ENCODE measurements at places on chromosomes 4 and X.

GRCh38 chr4:10108391-10108790 is 8.2 kb downstream of the WDR1 start:
- DNase-seq, result no peak

DNA sequence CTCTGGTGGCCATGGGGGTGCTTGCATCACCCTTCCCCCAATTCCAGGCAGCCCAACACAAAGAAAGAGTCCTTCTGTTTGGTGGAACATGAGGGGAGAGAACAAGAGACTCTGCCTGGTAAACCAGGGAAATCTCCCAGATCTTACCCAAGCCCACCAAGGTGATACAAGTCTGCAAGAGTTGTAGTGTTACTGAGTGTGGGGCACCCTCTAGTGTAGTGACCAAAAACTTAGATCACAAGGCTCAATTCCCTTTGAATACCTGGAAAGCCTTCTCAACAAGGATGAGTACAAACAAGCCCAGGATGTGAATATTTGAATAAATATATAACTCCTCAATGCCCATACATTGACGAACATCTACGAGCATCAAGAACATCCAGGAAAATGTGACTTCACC is 64.7 kb downstream of the IL13RA2 start:
- no peak for DNase-seq

DNA sequence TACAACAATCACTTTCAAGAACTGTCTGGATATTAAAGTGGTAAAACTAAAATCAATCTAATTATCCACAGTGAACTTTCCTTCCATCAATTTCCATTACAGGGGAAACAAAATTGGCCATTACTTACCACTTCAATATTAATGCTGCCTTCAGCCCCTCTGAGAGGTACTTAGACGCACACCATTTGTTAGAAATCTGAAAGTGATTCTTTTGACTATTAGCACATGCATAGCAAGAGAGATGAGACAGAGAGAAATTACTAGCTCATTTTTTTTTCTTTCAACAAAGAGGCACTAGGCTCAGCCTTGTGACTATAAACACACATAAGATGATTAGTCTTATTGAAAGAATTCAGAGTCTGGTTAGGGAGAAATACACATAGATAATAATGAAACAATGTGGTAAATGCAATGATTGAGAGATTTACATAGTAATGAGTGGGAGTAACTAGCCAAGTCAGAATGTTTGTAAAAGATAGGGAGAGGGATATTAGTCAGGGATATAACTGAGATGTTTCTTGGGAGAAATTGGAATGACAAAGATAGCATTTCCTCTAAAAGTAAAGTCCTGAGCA is 93.3 kb downstream of the YIPF7 start:
- no peak for DNase-seq

DNA sequence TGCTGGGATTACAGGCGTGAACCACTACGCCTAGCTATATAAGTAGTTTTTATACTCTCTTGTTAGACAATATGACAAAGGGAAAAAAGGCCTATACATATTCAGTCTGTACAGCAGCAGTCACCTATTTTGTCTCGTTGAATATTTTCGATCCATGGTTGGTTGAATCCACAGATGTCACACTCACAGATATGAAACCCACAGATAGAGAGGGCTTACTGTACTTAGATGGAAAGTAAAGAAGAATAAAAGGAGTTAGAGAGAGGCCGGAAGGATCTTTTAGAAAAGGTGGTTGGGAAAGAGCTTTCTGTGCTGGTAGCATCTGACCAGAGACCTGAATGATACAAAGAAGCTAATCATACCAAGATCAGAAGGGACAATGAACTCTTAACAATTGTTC is 38.3 kb upstream of the SPINK2 start:
- DNase-seq, result no peak

DNA sequence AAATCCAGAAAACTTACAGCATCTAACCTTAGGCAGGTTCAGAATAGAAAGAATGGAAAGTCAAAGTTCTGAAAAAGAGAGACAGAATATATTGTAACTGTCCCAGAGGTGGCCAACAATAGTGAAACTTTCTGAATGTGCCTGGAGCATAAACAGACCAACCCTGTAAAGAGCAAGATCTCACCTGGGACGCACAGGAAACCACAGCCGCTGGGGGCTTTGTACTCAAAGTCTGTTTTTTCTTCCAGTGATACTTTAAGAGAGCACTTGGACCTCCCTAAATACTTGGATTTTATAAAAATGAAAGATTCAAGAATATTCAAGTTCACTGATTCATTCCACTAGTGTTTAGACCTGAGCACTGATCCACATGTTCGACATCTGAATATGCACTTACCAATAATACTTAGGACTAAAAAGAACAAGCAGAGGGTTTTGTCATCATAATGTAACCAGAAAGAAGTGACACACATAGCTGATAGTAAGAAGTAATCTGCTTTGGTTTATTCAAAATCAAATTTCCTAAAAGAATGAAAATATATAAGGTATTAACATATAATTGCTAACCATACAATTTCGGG is 35.3 kb downstream of the ARAP2 start:
- no peak for DNase-seq

DNA sequence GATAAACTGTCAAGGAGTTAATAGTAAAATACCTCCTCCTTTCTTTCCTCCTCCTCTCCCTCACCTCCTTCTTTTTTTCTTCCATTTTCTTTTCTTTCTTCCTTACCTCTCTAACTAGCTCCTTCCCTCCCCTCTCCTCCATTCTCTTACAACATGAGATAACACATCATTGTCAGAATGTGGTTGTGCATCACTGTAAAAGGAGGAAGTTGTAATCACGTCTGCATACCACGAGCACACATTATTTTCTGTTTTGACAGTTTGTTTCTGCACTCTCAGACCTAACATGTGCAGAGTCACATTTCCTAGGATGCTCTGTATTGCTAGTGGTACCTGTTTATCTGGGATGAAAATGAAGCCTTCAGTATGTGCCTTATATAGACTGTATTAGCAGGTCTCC is 9.1 kb downstream of the SLIT2 start:
- DNase-seq, result no peak

DNA sequence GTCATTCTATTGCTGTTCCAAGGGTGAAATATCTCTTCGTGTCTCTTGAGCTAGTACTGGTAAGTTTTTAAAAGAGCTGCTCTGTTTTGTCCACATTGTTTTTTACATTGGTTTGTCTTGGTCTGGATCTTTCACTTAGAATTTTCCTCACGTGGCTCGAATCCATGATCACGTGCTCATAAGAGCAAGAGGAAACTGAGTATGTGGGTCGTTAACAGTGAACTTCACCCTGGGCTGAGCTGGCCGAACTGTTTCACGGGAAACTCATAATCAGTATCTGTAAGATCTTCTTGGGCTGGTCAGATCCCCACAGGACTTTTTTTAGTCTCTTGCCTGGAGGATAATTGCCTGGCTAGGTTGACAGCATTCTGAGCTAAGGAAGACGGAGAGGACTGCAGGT is 77.8 kb upstream of the HELT start:
- DNase-seq, result no peak

DNA sequence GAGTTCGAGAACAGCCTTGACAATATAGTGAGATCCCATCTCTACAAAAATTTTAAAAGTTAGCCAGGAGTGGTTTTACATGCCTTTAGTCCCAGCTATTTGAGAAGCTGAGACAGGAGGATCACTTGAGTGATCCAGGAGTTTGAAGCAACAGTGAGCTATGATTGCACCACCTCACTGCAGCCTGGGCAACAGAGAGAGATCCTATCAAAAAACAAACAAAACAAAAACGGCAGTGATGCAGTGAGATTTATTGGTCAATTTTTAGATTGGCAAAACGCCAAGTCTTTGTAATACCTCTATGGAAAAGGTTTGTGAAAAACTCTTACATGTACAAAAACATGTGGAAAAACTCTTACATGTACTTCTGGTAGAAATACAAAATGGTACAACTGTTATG is 91.3 kb downstream of the PTPN13 start:
- DNase-seq, result no peak

DNA sequence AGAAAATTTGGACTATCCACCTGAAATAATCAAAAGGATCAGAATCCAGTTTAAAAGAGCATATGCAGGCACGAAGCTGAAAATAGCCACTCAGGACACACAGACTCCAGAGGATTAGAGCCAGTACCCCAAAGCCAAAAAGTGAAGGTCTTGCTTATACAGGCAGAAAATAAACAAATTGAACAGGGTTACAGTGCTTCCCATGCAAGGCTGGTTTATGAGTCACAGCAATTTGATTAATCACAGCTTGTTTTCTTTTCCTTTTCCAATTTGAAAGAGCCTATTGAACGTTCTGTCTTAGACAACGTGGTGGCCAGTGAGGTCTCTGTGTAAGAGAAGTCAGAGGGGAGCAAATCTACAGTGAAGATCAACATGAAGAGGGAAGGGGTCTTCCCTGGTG is 10.2 kb downstream of the HGFAC start:
- no peak for DNase-seq

DNA sequence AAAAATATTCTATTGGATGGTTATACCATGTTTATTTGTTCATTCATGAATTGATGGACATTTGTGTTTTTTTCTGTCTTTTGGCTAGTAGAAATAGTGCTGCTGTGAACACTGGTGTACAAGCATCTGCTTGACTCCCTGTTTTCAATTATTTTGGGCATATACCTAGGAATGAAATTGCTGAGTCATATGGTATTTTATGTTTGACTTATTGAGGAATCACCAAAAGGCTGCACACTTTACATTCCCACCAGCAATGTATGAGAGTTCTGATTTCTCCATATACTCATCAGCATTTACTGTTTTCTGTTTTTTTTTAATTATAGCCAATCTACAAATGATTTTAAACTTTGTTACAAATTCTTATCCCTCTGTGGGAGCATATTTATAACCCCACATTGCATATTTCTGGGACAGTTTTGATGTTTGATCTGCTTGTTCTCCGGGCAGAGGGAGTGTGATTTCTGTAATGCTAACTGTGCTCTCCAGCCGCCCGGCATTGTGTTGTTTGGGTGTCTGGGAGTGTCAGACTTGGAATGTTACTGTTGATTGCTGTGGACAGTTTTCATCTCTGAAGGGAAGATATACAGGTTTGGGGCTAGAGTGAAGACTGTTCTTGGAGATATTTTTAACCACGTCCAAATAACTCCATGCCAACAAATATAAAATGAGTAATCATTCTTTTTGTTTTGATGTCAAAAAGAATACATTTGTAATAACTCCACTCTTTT is 60.5 kb upstream of the PGRMC2 start:
- DNase-seq, result no peak

GRCh38 chr4:58766763-58767162 is 1656.6 kb upstream of the IGFBP7 start:
- no peak for DNase-seq

DNA sequence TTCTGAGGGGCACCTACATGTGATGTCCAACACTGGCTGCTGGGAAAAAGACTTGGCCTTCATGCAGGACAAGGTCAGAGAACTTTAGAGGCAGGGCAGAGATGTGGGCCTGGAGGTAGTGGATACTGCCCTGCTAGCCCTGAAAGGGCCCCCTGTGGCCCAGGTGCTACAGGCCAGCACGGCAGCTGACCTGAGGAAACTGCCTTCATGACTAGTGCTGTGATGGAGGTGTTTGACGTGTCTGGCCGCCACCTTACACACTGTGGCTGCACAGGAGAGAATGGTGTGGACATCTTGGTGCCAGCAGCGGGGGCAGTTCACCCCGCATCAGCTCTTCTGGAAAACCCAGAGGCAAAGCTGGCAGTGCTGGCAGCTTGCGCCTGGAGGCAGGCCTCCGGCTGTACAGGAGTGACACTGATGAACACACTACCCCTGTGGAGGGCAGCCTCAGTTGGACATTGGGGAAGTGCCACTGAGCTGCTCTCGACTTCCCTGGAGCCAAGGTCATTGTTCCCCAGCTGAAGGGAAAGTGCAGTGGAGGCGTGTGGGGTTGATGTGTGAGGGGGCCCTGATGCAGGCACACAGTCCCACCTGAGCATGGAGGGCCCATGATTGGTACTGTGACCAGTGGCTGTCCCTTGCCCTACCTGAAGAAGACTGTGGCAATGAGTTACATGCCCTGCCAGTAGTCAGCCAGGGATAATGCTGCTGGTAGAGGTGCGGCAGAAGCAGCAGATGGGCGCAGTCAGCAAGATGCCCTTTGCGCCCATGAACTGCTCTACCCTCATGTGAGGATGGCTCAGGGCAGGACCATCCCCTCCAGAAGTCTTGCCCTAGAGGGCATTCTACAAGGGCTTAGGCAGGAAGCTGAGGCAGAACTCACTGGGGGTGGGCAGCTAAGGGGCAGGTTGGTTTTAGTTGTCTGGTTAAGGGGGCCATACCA is 36.9 kb downstream of the COQ2 start:
- no peak for DNase-seq

DNA sequence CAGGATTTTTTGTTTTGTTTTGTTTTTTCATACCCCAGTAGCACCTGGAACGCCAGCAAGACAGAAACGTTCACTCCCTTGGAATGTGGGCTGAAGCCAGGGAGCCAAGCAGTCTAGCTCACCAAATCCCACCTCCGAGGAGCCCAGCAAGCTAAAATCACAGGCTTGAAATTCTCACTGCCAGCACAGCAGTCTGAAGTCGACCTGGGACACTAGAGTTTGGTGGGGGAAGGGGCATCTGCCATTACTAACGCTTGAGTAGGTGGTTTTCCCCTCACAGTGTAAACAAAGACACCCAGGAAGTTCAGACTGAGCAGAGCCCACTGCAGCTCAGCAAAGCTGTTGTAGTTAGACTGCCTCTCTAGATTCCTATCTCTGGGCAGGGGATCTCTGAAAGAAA is 99.6 kb upstream of the FGF16 start:
- no peak for DNase-seq

DNA sequence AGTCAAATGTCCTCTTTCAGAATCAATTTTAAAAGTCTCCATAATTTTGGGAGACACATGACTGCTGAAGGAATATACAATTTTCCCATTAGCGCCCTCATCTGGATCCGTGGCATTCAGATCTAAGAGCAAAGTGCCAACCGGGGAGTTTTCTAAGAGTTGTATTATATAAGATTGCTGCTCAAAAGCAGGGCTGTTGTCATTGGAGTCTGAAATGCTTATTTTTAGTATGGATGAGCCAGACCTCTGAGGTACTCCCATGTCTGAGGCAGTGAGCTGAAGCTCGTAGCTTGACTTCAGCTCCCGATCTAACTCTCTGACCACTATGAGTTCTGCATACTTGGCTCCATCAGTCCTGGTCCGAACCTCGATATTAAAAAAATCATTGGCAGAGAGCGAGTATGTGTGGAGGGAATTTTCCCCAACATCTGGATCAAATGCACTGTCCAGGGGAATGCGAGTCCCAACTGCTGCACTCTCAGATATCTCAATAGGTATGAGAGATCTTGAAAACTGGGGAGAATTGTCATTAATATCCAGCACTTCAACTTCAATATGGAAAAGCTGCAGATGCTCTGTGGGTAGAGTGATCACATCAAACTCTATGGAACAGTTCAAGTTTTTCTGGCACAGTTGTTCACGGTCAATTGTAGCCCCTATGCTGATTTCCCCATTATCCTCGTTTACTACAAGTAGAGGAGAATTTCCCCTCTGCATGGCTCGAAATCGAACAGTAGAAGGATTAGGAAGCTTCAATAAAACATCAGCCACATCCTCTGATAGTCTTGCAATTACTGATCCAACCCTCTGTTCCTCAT is 917 bp downstream of the PCDH18 start:
- no peak for DNase-seq

GRCh38 chrX:55107911-55108310 is 19.1 kb downstream of the PAGE2 start:
- DNase-seq, result no peak

- no peak for DNase-seq
Measured at GRCh38 chr4:124936427-124936826, 223.9 kb upstream of the ANKRD50 start.

All from stimulated activated CD4-positive, alpha-beta T cell treated with anti-CD3 and anti-CD28 coated beads, Interleukin-4, amount 100 ng/mL, for 4 hours (primary cell).